ENCODE measurements at places on chromosomes 5 and 9. TPM values are rescaled to one million over a fixed set of nuclear protein-coding genes. Genes with fewer than 3 reads are reported as not detected.

Gene PCDHB12
- 2.6 TPM for total RNA-seq

- no peak for DNase-seq
These were observed 4.7 kb upstream of the PPP1R26 start for GRCh38 chr9:135474915-135475314.

DNA sequence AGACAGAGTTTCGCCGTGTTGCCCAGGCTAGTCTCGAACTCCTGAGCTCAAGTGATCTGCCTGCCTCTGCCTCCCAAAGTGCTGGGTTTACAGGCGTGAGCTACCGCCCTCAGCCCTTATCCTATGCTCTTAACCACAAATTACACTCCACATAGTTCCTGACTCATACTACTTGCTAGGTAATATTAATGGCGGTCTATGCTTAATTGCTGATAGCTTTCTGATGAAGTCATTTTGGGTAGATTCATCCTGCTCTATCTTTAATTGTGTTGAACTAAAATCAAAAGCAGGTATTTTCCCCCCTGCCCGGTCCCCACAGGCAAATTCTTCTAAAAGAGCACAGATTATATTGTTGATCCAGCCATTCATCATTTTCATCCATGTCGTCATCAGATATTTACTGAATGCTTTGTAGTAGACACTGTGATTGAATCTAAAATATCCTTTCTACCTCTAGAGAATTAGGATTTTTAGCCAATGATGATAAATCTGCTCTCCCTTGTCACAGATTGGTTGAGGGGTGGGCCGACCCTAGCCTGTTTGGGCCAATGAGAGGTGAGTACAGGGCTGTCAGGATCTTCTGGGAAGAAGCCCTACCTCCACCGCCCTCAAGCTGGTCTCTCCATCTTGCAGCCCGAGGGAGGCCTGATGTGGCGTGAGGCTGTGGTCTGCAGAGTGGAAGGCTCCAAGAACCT, 144.8 kb downstream of the NR3C1 start:
- peak; percentile 94 for DNase-seq

Gene TNC
- total RNA-seq: 151 TPM

DNA sequence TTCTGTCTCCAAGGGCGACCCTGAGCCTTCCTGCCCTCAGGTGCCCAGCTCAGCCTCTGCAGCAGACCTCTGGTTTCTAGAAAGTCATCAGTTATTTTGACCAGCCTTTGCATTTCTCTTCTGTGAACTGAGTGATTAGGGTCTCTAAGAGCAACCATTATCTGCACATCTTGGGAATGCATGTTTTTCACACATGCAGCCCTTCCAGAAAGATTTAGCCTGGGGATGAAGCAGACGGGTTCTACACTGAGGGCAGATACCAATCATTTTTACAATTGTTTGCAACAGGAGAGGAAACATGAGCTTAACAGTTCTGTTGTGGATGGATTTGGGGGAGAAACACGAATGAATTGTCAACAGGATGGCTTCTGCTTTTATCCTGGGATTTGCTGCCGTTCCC, 90.1 kb upstream of the PITX1 start:
- DNase-seq: no peak

Gene CDH12
- total RNA-seq: 0.20 TPM

Gene SH3GLB2
- 18.1 TPM for total RNA-seq

Gene PCDHGB6
- total RNA-seq: not detected

Gene DDX4
- total RNA-seq: not detected

GRCh38 chr5:6036006-6036405, 342.3 kb downstream of the MED10 start:
- no peak for DNase-seq

DNA sequence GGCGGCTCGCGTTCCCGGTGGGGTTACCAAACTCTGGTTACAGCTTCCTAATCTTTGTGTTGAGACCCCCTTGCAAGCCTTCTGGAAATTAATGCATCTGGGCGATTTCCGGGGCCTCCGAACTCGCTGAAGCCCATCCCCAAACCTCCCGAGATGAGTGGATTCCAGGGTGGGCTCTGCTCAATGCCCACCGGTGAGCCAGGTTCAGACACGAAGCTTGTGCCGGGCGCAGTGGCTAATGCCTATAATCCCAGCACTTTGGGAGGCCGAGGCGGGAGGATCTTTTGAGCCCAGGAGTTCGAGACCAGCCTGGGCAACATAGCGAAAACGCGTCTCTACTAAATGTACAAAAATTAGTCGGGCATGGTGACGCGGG, 356 bp upstream of the HACD4 start:
- DNase-seq: no peak

DNA sequence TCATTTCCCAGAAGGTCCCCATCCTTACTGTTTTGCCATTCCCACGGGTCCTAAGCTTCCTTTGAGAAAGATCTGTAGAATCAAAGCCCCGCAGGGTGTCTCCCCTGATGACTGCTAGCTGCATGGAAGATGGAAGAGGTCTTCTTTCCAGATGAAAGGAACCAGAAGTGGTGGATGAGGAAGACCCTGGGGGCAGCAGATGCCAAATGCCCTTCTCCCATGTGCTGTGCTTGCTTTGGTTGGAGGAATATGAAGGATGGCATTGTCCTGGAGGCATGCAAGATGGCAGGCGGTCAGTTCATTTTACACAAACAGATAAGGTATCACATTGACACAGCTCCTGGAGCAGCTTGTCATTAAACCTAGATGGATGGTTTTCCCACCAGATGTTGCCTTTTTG, 25.8 kb upstream of the CER1 start:
- DNase-seq: no peak

DNA sequence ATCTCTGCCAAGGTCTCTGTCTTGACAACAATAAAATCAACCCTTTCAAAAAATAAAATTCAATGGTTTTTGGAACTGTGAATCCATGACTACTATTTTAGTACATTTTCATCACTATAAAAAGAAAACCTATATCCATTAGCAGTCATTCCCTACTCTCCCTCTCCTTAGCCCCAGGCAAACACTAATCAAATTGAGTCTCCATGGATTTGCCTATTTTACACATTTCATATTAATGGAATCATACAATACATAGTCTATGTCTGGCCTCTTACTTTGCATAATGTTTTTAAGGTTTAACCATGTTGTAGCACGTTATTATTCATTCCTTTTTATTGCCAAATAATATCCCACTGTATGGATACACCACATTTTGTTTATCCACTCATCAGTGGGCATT, 24.1 kb downstream of the RIGI start:
- no peak for DNase-seq

Gene NMUR2
- not detected for total RNA-seq

Gene NIPSNAP3A
- total RNA-seq: 85.4 TPM

Gene C1QTNF3
- 1.3 TPM for total RNA-seq

GRCh38 chr5:121963392-121963791, 1.6 kb downstream of the SRFBP1 start:
- DNase-seq: no peak

DNA sequence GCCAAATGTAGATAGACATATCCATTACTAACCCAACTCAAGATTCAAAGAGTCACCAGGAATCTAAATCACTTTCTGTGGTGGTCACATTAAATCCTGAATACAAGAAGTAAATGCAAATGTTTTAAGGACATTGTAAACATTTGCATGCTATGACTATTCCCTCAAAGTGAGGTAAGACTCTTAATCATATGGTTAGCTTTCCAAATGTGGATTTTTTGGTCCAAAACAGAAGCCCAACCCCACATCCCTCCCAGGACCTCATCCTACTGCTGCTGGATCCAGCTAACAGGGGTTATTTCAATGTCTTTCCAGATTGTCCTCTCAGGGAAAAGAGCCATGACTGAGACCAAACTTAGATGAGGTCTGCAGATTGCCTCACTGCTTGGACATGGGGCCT, 228.1 kb upstream of the PANK3 start:
- no peak for DNase-seq

GRCh38 chr5:171367424-171368370, 20.0 kb upstream of the NPM1 start:
- peak; percentile 90 for DNase-seq

- peak; percentile 44 for DNase-seq
These were observed 223.1 kb upstream of the PAPPA start for GRCh38 chr9:115930472-115930871.

GRCh38 chr5:8844206-8844605, 701.7 kb downstream of the SEMA5A start:
- no peak for DNase-seq

Gene CARTPT
- not detected for total RNA-seq

GRCh38 chr5:141651728-141652105, 499 bp upstream of the FCHSD1 start:
- DNase-seq: no peak

Gene BOD1
- 94.7 TPM for total RNA-seq

Gene NR5A1
- total RNA-seq: not detected

GRCh38 chr9:134031783-134032182, 6.5 kb downstream of the BRD3OS start:
- DNase-seq: no peak

DNA sequence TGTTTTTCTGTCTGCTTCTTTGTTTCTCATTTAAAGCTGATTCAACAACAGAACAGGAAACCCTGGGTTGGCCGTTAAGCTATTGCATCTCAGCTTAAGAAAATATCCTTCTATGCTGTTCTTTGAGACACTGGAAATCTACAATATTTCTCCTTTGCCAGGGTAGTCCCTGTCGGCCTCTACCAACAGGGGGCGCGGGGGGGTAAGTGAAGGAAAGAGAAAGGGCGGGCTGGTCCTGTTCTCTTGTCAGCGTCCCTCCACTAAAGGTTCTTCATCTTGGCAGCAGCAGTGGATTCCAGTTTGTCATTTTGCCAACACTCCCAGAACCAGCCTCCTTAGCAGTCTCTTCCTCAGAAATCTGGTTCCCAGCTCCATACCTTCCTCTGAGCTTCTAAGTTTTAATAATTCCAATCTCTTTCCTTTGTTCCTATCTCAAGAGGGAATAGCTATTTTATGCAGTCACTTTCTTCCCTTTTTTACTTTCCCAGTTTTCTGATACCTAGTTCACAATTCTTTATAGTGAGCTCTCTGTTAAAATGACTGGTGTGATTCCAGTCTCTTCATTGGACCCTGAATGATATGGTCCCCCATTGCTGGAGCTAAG, 222.3 kb downstream of the GLIS3 start:
- peak; percentile 94 for DNase-seq

Gene PCDHGA10
- total RNA-seq: 0.71 TPM

GRCh38 chr5:122515709-122516431, 203.8 kb downstream of the SNCAIP start:
- peak; percentile 62 for DNase-seq

DNA sequence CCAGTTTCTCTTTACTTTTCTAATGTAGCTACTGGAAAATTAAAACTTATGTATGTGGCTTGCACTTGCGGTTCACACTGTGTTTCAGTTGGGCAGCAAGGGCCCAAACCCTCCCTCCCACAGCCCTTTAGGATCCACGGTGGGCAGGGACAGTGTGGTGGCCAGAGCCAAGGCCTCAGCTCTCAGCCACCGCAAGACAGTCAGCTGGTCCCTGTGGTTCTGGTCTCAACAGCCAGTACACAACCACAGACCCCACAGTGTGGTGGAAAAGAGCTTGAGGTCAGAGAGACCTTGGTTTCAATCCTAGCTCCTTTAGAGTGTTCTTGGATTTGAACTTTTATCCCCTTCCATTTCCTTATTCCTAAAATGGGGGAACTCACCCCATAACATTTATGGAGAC, 153.0 kb upstream of the SMIM23 start:
- no peak for DNase-seq

DNA sequence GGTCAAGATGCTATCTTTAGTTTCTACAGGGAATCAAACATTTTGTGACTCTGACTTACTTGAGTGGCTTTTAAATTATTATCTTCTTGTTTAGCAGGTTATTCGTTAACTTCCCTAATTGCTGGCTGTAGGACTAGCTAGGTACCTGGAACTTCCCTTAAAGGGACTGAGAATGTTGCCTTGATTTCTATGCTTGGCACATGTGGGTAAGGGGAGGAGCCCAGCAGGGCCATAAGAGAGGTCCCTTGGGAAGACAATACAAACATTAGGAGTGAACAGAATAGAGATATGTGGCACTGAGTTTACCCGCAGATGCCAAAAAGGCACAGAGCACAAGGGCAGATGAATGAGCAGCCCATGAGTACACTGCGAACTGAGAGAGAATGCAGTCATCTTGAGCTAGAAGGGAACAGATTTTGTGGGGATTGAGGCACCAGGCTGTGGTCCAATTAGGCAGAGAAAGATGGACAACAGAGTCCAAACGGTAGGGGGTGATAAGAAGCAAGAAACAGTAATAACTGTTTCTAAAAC, 9.8 kb downstream of the CKMT2 start:
- DNase-seq: no peak

GRCh38 chr9:109115931-109116526, 3.7 kb downstream of the TMEM245 start:
- DNase-seq: peak; percentile 44

Gene CCNO
- 5.5 TPM for total RNA-seq

Gene FOXD4L6
- total RNA-seq: not detected

- no peak for DNase-seq
These were observed 131.5 kb upstream of the PTPN3 start for GRCh38 chr9:109629615-109630014.

- DNase-seq: no peak
These were observed 201.7 kb downstream of the KDM4C start for GRCh38 chr9:6959270-6960000.

Gene CER1
- not detected for total RNA-seq

- no peak for DNase-seq
These were observed 86.7 kb upstream of the SPATA31C2 start for GRCh38 chr9:88224938-88225337.

DNA sequence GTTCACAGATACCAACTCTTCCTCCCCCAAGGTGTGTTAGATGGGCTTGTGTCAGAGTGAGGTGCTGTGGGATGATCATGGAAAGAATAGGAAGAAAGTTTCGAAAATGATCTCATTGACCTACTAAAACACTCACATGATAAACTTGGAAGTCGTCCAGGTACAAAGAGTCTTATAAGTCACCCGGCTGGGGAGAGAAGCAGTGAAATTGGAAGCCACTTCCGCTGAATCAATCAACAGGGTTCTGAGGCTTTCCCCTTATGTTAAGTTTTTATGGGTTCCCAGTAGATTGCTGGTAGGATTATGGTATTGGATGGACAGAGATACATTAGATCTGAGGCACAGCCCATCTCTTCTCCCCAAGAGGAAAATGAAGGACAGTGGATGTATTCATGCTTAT, 218.8 kb upstream of the MSX2 start:
- DNase-seq: peak; percentile 93

Gene CDKN2A
- 597 TPM for total RNA-seq

DNA sequence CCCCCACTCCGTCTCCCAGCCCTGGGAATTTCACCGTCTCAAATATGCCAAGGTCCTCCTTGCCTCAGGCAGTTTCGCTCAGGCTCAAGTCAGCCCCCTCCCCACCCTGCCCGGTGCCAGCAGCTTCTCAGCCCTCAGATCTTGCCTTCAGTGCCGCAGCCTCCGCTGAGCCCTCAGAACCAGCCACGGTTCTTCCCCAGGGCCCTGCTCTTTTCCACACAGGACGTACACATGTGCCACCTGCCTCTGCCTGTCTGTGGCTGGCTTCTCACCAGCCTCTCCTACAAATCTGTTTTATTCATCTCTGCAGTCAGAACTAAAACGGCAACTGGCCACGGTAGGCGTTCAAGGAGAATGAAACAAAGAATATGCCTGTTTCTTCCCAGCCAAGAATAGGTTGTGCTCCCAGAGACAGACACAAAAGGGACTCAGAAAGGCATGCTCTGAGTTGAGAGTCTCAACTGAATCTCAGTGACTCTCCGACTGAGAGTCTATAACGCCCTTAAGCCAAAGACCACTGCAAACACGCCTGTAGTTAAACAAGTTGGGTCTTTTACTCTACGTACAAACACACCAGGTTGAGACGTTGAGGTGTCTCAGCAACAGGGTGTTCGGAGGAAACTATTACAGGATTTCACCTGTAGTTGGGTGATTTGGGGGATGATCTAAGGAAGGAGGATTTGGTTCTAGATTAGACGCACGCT, 10.6 kb upstream of the GRIN1 start:
- no peak for DNase-seq

GRCh38 chr5:166772770-166773169, 1518.7 kb upstream of the WWC1 start:
- DNase-seq: peak; percentile 5

Data from M059J (cell line).